ENCODE measurements at places on chromosomes 7 and 10.
A peak's percentile ranks its signal among the peaks of the same experiment; 100 is the strongest.

GRCh38 chr7:47516386-47516785 is 65.5 kb downstream of the TNS3 start:
- no peak for DNase-seq

GRCh38 chr7:85890244-85890811 is 703.5 kb upstream of the SEMA3D start:
- no peak for DNase-seq

DNA sequence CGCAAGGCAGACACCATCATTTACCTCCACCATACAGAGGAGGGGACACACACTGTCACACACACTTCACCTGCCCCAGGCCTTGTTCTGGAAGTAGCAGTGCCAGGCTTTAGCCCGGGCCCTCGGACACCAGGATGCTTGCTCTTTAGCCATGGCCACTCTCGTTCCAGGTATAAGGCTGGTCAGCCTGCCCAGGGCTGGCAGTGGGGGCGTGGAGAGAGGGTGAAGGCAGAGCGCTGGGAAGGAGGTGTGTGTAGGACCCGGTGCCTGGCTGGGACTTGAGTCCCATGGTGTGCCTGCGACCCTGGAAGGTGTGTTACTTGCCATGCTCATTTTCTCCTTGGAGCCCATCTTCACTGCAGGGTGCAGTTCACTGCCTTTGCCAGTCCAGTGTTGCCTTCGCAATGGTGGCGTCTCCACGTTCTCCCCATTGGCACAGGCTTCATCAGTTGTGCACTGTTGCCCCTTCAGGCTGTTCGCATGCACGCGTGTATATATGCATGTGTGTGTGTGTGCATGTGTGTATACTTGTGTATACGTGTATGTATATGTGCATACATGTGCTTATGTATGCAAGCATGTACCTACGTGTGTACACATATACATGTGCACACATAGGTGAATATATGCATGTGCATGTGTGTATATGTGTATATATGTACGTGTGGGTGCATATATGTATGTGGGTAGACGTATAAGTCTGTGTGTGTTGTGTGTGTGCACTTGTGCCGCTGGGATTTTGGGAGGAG is 153.4 kb downstream of the CAMK1D start:
- DNase-seq: no peak

DNA sequence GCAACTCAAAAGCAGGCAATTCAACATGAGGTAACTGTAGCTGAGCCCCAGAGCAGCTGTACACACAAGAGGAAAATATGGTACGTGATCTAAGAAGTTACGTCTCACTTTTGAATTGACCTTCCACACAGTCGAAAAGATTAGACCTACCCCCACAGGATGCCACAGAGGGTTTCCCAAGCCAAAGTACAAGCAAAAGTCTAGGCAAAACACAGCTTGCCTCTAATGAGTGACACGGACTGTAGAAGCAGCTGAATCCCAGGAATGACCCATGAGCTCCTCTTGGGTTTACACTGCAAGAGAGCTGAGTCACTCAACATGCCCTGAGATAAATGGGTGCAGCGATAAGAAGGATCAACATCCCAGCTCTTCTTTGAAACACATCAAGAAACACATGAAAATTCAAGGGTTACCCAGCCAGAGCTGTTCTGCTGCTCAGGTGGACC is 9.8 kb downstream of the CREB3L2 start:
- peak; percentile 58 for DNase-seq

DNA sequence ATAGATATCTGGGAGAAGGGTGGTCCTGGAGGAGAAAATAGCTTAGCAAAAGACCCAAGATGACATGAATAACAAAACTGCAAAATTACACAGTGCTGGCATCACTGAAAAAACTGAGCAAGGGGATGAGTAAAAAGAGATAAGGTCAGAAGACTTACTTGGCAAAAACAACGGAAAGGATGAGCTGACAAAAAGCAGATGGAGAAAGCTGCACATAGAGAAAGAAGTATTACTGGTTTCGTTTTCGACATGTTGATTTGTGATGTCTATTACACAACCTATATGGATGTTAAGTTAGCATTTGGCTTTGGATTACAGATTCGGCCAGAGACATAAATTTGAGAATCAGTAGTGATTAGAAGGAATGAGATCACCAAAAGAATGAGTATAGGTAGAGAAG is 132.1 kb downstream of the MACC1 start:
- DNase-seq: no peak

GRCh38 chr10:5449823-5450222 is 37.5 kb downstream of the NET1 start:
- DNase-seq: no peak

Data from NCI-H446 (cell line).